Activated naive CD8-positive, alpha-beta T cell treated with anti-CD3 and anti-CD28 coated beads for 36 hours (primary cell): ENCODE measurements at places on chromosomes 2 and 18. TPM values are rescaled to one million over a fixed set of nuclear protein-coding genes. Genes with fewer than 3 reads are reported as not detected.

DNA sequence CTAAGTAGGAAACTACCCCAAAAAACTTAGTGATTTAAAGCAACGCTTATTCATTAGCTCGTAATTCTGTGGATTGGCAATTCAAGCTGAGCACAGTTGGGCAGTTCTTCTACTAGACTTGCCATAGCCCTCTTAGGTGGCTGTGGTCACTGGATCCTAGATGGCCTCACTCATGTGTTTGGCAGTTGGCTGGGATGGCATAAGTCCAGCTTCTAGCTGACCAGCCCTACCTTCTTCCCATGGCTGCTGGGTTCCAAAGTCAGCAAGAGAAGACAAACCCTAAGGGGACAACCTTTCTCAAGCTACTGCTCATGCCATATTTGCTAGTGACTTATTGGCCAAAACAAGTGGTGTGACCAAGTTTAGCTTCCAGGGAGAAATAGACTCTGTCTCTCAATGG is 95.3 kb downstream of the COPS8 start:
- no peak for DNase-seq

- no peak for DNase-seq
These were observed 6.5 kb downstream of the NBAS start for GRCh38 chr2:15554525-15555218.

The ZBTB14 gene
- total RNA-seq, result 22.6 TPM

The EPAS1 gene
- 0.78 TPM for total RNA-seq

DNA sequence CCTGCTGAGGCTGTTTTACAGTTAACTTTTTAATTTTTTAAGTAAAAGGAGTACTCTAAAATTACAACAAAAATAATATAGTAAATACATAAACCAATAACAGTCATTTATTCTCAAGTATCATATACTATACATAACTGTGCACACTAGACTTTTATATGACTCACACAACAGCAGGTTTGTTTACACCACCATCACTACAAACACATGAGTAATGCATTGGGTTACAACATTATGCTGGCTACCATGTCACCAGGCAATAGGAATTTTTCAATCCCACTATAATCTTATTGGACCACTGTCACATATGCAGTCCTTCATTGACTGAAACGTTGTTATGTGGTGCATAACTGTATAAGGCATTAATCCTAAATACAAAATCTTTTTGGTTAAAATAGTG is 42.5 kb downstream of the RASGRP3 start:
- no peak for DNase-seq

The MDH1B gene
- 1.1 TPM for total RNA-seq

The AQP12B gene
- not detected for total RNA-seq

The PLCD4 gene
- 0.22 TPM for total RNA-seq

The SLC40A1 gene
- 3.5 TPM for total RNA-seq

DNA sequence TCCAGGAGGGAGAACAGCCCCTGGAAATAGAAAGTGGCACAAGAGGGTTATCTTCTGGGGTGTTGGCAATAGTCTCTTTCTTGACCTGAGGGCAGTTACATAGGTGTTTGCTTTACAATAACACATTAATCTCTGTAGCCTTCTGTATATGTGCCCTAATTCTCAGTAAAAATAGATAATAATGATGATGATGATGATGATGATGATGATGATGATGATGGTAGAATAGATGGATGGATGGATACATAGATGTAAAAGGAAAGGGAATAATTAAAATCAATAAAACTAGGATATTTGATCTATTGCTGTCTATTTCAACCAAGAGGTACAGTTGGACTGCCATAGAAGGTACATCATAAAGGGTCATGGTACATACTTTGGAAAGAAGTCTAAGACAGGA is 177.7 kb upstream of the VWC2L start:
- DNase-seq, result no peak

- no peak for DNase-seq
These were observed 28.7 kb downstream of the RHOB start for GRCh38 chr2:20475567-20475952.

The PID1 gene
- total RNA-seq, result not detected
